ENCODE measurements at places on chromosomes 11 and 22. TPM values are rescaled to one million over a fixed set of nuclear protein-coding genes. Genes with fewer than 3 reads are reported as not detected.

Gene ACR
- polyA plus RNA-seq: 0.60 TPM

DNA sequence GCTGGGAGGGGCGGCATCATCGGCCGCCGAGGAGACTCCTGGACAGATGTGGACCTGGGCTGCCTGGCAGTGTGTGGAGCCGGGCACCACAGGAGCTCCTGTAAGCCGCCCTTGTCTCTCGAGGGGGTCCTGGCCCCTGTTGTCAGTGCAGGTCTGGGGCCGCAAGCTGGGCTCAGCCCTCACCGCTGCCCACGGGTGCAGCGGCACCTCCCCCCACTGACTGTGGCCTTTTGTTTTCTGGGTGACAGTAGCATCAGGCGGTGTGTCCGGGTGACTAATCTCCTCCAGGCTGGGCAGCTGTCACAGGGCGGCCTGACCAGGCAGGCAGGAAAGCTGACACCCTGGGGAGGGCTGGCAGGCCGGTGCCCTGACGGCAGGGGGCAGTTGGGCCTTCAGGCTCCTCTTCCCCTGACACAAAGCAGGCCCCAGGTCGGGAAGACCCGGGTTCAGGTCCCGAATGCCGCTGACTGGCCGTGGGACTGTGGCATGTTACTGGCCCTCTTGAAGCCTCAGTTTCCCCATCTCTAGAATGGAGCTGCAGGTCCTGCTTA, 16.3 kb downstream of the DGKZ start:
- DNase-seq: no peak

Gene MED19
- 19.6 TPM for polyA plus RNA-seq

Gene CDC42BPG
- polyA plus RNA-seq: 5.2 TPM

DNA sequence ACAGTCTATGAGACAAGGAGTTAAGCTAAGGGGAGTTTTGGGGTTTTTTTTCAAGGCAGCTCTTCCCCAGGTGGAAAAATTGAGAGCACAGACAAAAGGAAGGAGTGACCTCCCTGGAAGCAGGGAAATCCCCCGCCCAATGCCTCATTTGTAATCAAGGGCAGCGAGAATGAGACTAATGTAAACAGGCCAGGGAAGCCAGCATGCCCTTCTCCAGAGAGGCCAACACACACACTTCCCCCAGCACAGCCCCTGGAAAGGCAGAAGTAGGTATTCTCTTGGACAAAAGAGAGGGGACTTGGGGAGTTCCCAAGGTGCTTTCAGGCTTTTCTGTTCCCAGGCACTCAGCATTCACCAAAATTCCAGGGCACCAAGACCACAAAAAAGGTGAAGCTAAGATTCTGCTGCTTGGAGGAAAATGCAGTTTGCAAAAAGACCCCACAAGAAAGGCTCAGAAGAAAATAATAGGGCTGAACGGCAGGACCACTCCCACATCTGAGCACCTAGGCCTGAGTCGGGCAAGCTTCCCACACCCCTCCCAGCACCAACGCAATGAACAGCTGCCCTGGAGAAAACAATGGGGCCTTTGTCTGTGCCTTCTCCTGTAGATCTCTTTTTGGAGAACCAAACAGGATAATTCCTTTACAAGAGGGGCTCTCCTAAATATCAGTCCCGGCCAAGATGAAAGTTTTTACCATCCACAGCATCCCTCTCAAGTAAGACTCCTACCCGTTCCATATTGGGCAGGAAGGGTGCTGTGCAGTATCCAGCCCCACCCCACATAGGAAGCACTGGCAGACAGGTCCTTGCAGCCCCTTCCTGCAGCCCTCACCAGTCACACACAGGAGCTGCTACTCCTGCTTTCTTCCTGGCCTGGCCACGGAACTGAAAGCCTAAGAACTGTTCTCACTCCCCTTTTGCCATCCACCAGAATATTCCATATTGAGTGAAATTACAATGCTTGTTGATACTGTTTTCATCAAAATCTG, 70.7 kb upstream of the AKIP1 start:
- DNase-seq: no peak

DNA sequence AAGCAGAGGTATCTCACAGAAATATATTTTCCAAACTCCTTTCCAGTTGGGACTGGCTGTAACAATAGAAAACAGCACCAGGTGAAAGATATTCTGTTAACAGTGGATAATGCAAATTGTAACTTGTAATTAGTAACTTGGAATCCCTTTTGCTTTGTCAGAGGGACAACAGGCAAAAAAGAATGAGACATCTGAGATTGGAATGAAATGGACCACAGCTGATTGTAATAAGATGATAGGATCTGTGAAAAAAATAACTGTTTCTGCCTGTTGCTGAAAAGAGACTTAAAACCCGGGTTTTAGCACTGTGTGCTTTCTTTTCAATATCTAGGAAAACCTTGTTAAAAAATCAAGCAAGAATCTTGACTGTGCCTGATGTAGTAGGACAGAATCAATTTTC, 655.7 kb downstream of the METTL15 start:
- no peak for DNase-seq

Gene CSTPP1
- polyA plus RNA-seq: 60.4 TPM

Gene TTC9C
- 35.7 TPM for polyA plus RNA-seq

- DNase-seq: no peak
Measured at GRCh38 chr22:21915624-21916308, 36.9 kb downstream of the PPM1F start.

Gene CSKMT
- polyA plus RNA-seq: 7.3 TPM

GRCh38 chr11:94112206-94112953, 16.3 kb upstream of the PANX1 start:
- DNase-seq: no peak

Gene ENTHD1
- not detected for polyA plus RNA-seq

DNA sequence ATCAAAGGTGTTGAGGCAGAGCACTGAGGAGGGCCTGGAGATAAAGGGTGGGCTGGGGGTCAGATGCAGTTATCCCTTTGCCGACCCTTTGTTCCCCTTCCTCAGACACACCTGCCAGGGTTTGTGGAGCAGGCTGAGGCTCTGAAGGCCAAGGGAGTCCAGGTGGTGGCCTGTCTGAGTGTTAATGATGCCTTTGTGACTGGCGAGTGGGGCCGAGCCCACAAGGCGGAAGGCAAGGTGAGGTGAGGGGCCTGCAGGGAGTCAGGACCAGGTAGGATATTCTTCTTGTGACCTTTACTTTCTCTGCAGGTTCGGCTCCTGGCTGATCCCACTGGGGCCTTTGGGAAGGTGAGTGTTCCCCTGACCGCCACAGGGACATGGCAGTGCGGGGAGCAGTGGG, 2.6 kb downstream of the PRDX5 start:
- DNase-seq: no peak

GRCh38 chr11:72856551-72857345, 42.5 kb downstream of the ATG16L2 start:
- DNase-seq: no peak

DNA sequence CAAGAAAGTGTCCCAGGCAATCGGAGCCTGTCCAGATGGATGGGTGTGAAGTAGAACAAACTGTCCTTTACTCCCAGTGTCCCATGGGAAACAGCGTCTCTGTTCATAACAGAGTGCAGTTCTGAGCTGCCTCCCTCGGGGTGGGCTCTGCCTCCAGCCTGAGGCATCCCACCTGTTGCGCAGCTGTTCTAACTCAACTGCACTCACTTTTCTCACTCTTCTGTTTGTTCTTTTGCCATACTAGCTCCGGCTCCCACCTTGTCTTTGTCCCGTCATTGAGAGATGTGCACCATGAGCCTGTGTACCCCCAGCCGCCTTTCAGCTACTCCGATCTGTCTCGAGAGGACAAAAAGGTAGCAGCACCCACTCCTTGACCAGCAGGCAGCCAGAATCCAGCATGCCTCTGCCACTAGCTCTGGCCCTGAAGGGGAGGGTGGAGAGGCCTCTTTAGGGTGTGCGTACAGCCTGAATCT, 20.7 kb upstream of the CDC42EP2 start:
- no peak for DNase-seq

Gene ELMOD1
- polyA plus RNA-seq: 0.38 TPM

GRCh38 chr11:61034704-61035525, 63.4 kb downstream of the CD6 start:
- DNase-seq: no peak

Gene ARSA
- 28.9 TPM for polyA plus RNA-seq

- DNase-seq: no peak
Measured at GRCh38 chr22:32864041-32864440, 62.5 kb downstream of the TIMP3 start.

DNA sequence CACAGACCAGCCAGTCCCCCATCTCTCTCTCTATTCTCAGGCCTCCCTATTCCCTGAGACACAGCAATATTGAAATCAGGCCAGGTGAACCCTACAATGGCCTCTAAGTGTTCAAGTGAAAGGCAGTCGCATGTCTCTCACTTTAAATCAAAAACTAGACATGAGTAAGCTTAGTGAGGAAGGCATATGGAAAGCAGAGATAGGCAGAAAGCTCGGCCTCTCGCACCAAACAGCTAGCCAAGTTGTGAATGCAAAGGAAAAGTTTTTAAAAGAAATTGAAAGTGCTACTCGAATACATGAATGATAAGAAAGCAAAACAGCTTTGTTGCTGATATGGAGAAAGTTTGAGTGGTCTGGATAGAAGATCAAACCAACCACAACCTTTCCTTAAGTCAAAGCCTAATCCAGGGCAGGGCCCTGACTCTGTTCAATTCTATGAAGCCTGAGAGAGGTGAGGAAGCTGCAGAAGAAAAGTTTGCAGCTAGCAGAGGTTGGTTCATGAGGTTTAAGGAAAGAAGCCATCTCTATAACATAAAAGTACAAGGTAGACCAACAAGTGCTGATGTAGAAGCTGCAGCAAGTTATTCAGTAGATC, 19.8 kb upstream of the MPZL2 start:
- DNase-seq: no peak

GRCh38 chr11:75925785-75926164, 110.8 kb downstream of the UVRAG start:
- DNase-seq: no peak

DNA sequence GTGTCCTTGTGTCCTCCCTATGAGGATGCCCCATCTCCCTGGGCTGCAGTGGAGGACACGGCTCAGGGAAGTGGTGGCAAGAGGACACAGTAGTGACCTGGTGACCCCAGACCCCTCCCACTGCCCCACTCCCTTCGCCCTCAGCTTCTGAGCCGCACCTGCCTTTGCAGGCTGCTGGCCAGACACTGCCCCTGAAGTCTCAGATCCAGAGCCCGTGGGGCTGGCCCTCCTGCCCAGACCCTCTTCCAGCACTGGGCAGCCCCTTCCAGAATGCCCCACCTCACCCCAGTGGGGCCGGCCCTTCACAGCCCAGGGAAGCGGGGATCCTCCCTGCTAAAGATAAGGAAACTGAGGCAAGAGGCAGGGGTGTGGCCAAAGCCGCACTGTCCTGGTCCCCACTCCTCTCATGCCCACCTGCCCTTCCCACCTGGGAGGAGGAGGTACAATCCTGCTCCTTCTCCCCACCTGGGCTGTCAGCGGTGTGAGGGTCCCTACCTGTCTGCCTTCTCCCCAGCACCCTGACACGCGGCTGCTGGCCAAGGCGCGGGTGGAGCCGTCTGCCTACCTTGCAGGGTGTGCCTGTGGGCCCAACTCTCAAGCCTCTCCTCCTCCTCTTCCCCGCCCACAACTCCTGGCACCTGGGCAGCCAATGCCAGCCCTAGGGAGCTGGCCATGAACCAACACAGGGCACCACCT, 17.3 kb downstream of the TRPM5 start:
- DNase-seq: no peak

Gene SHANK2
- 26.1 TPM for polyA plus RNA-seq

Gene GLYAT
- polyA plus RNA-seq: 160 TPM

Gene TRIM49
- polyA plus RNA-seq: not detected

Gene SMTNL1
- polyA plus RNA-seq: 0.14 TPM

Gene ASPHD2
- polyA plus RNA-seq: 4.3 TPM

- DNase-seq: no peak
Measured at GRCh38 chr11:62671236-62671607, 251 bp upstream of the UQCC3 start.

DNA sequence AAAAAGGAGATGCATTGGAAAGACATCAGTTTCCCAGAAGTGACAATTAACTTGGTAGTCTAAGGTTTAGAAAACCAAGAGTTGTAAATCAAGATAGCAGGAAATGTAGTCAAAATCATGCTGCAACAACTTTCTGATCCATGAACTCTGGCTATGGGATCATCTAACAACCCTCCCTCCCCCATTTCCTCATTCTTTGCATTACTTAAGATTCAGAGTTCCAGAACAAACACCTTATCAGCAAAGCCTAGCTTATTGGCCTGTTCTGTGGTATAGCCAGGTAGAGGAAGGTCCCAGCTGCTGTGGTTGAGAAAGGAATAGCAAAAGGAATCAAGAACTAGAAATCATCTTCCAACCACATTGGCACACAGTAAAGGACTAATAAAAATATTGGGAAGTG, 651.1 kb downstream of the METTL15 start:
- DNase-seq: no peak

DNA sequence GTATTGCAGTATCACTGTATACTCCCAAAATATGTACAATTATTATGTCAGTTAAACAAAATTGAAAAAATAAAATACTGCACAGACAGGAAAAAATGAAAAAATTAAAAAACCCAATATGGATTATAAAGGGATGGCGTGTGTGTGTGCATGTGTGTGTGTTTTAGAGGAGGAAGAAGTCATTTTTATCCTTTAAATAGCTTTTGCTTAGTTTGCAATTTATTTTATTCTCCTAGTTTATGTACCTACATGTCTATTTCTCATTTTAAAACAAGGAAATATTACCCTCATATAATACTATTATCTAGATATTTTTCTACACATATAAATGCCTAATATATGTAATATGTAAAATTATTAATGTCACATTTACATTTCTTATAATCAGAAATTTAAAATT, 1144.3 kb downstream of the LRRC4C start:
- no peak for DNase-seq

DNA sequence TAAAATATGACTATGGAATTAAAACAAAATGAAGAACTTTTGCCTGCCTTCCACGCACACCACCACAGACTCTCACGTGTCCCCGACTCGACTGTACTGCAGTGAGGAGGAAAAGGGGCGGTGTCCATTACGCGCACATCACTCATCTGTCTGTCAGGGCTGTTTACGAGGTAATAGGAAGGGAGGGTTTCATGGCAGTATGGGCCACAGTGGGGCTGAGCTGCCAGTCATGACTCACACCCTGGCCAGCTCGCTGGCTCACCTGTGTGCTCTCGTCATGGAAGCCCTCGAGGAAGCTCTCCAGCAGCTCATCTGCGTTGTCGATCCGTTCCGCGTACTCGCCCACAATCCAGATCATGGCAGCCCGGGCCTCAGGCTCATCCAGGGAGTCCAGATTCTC, 33.5 kb upstream of the RASL10A start:
- no peak for DNase-seq

Gene YAP1
- 190 TPM for polyA plus RNA-seq

DNA sequence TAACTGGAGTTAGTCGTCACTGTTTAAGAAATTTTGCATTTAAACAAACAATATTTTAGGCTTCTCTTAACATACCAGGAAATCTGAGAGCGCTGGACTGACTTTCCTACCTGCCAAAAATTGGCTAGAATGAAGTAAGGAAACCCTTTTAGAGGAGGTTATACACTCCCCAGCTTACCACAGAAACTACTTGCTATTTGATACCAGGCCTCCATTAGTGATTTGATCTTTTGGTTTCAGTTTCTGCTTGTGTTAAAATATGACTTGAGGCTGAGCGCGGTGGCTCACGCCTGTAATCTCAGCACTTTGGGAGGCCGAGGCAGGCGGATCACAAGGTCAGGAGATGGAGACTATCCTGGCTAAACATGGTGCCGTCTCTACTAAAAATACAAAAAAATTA, 419.9 kb downstream of the LRRC4C start:
- no peak for DNase-seq

Gene FAM76B
- 56.3 TPM for polyA plus RNA-seq

- DNase-seq: peak; percentile 63
Measured at GRCh38 chr11:82867495-82868082, 32.6 kb downstream of the PRCP start.

- DNase-seq: no peak
Measured at GRCh38 chr11:31805629-31806185, 5.4 kb downstream of the PAX6 start.
